Kidney epithelial cell (primary cell): ENCODE measurements at places on chromosomes 3 and 15. TPM values are rescaled to one million over a fixed set of nuclear protein-coding genes. Genes with fewer than 3 reads are reported as not detected.
A peak's percentile ranks its signal among the peaks of the same experiment; 100 is the strongest.

GRCh38 chr3:138458774-138459499, 24.5 kb downstream of the ESYT3 start:
- DNase-seq = no peak

DNA sequence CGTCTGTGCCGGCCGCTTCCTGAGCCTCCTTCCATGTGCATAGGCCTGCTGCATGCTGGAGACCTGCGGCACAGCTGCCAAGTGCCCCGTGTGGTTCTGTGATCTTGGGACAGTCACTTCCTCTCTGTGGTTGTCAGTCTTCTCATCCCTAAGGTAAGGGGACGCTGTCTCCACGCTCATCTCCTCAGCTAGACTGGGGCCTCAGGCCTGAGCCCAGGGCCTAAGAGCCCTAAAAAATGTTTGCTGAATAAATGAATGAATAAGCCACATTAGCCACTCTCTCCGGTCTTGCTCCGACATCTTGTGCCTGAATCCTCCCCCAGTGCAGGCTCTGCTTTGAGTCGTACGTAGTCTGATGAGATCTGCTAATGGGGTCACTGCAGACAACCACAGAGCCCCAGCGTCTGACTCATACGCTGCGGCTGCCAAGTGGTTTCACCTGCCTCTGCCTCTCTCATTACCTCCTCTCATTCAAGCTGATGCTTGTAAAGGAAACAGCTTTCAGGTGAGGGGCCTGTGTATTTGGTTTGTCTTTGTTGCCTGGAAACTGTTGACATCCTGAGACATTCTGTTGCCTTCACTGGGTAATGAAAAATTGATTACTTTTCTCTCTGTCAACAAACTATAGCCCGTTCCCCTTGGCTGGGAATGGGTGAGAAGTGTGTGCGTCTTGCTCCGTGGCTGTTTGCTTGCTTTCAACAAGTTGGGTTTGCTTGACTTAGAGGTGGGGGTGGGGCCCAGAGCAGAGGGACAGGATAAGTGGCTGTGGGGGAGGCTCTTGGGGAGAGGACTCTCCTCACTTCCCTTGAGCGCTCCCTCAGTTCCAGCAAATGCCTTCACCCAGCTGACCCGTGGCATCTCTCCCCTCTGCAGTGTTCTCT, 15.9 kb downstream of the RPLP1 start:
- peak; percentile 90 for DNase-seq

FBLN2 gene
- total RNA-seq = 6.7 and 6.9 TPM in 2 replicates

DNA sequence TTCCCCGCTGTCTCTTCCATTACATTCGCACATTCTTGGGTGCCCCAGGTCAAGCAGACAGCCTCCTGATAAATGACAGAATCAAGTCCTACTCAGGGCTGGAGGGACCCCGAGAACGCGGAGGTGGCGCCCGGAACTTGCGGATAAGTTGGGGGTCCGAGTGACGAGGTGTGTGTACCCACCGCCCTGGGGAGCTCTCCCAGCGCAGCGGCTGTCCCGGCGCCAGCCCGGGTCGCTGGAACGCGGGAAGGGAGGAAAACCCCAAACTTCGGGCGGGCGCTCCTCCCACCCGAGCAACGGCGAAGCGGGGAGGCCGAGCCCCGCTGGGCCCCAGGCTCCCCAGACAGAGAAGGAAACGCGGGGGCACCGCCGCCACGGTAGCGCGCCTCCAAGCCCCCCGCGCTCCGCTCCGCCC, 550 bp downstream of the CLN6 start:
- no peak for DNase-seq

MNS1 gene
- total RNA-seq = 0.84 and 1.5 TPM in 2 replicates
